Coronary artery (tissue), 2 donors: ENCODE measurements at places on chromosomes 12 and 14.

DNA sequence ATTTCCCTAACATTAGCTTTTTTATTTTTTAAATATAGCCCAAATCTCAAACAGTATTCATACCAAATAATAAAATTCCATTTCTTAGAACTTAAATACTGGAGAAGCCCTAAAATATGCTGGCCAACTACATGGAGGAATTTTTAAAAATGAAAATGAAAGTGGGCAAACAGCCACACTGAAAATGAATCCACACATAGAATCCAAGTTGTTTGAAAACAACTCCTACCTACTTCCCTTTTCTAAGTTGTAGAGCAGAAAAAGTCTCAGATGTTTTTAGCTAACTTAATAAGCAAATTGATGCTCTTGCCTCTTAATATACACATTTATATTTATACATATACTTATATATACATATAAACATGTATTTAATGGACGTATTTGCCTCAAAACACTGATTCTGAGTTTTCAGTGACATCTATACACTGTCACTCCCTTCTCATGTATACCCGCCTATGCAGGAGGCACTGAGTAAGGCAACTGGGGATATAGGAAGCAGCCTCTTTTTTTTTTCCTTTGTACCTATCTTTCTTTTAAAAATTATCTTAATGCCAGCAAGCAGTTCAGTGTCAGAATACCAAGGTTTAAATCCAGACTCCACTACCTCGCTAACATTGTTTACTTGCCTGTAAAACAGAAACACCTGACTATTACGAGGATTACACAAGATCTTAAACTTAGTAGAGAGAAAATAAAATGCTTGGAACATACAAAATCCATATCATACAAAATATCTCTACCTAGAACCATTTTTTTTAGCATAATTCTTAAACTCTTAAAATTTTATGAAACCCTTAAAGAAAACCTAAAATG is 13.3 kb downstream of the DICER1 start:
- no peak for DNase-seq

DNA sequence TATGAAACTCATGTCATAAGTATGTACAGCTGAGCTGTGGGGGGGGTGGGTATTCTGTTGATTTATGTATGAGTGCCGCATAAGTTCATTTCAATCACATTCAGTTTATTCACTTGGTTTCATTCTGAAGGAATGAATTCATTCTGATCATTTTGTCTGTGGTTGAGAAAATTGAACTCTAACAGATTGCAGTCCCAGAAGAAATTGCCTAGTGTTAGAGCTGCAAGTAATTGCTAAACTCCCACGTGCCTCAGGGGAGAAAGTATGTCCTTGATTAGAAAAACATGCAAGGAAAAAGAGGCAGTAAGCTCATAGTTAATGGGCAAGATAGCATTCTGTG is 442.4 kb upstream of the MGAT4C start:
- DNase-seq = no peak

DNA sequence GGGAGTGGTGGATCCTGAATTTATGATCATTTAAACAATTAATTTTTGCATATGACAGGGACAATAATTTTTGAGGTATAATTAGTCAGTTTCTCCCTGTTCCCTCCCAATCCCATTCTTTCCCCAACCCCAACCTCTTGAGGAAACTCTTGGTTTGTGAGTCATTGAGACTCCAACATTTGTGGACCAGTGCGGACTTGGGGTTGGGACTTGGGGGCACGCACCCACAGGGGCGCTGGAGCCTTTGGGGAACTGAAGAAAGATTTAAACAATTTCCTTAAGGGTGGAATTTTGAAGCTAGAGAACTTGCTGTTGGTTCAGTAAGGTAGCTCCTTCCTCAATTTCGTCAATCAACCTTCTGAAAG is 17.4 kb upstream of the PTGR2 start:
- DNase-seq = no peak

DNA sequence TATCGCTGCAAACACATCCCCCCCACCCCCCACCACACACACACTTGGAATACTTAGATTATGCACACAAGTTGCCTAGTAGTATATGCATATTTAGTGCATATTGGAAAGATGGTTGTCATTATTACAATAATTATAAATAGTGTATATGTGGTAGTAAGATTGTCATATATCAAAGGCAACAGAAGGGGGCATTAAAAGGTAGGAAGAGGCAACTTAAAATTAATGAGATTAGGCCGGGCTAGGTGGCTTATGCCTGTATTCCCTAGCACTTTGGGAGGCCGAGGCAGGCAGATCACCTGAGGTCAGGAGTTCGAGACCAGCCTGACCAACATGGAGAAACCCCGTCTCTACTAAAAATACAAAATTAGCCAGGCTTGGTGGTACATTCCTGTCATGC is 52.1 kb downstream of the GSC start:
- no peak for DNase-seq

- DNase-seq = no peak
Observed at GRCh38 chr12:54000116-54001114, at the start of gene HOXC9. TSS of gene HOXC9 (plus strand) at chr12:54000161. CDS start at chr12:54000189, 28 bp downstream.

DNA sequence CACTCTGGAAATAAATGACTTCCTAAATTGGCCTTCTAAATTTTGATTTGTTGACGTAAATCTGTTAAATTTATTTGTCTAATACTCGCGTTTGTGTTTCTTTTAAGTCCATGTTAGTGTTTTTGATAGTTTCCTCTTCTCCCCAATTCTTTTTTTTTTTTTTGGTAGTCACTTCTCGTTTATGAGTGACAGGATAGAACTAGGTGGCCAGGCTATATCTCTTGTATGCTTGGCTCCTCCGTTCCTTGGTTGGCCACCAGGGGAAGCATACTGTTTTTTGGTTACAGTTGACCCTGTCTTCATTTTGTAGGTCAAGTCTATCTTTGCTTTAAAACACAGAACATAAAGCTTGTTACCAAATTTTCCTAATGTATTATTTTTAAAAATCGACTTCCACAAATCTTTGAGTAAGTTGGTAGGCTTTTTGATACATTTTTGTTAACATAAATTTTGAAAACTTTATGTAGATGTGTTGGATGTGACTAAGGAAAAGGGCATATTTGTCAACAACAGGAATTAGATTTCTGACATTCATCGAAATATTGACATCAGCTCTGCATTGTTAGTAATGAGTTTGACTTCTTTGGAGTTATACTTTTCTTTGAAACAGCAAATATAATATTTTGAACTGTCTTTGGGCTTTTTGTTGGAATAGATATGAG is 2.2 kb downstream of the RCOR1 start:
- no peak for DNase-seq

DNA sequence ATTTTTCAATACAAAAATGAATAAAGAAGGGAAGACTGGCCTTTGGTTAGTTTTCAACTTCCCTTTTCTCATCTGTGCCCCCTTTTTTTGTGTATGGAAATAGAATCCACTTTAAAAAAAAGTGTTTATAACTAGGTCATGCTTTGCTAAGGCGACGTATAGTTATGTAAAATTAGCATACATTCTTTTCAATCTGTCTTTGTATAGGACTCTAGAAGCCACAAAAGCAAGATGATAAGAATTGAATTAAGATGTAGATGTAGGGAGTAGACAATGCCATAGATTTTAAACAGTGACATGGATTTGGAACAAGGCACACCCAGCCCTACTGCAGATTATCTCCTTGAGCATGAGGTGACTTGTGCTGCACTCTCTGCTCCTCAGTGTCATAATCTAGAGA is 354.3 kb downstream of the TMTC2 start:
- DNase-seq = no peak

DNA sequence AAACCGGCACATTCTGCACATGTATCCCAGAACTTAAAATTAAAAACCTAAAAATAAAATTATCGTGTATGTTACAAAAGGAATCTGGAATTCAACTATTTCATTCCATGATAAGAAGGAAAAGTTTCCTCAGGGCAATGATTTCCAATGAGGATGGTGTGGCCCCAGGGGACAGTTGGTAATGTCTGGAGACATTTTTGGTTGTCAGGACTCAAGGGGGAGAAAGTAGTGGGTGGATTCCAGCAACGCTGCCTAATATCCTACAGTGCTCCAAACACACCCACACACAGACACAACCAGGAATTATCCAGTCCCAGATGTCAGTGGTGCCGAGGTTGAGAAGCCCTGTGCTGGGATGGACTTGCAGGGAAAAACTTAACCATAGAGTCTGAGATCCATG is 228.3 kb downstream of the TMEM132D start:
- DNase-seq = no peak

GRCh38 chr12:129885287-129885686 is 18.5 kb downstream of the TMEM132D start:
- no peak for DNase-seq

DNA sequence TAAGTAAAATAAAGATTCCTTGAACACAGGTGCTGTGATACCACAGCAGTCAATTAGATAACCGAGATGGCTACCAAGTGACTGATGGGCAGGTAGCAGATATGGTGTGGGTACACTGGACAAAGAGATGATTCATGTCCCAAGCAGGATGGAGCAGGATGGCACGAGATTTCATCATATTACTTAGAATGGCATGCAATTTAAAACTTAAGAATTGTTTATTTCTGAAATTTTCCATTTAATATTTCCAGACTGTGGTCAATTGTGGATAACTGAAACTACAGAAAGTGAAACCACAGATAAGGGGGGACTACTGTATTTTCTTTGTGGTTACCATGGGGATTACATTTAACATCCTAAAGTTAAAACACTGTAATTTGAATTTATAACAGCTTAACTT is 7.5 kb upstream of the ZFP36L1 start:
- no peak for DNase-seq
